ENCODE measurements at places on chromosomes 13 and 19.

- DNase-seq, result no peak
Measured at GRCh38 chr19:31160336-31160926, 188.8 kb downstream of the TSHZ3 start.

GRCh38 chr19:45103508-45104319 lies 10.7 kb downstream of the PPP1R37 start:
- DNase-seq, result no peak

DNA sequence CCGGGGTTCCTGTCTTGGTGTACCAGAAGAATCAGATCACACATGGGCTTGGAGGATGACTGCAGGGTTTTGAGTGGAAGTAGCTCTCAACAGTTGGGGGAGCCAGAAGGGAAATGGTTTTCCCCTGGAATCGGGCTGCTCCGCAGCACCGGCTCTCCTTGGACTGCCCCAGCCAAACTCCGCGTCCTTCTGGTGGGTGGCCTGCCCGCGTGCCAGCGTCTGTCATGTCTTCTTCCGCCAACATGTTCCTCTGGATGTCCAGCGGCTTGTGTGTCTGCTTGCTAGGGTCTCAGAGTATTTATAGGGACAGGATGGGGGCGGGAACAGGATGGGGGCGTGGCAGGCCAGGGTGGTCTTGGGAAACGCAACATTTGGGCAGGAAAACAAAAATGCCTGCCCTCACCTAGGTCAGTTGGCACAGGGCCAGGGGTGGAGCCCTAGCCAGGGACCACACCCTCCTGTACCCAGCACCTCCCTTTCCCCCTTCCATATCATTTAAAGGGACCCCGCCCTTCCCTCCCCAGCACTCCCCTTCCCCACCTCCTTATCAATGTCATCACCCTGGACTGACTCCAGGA lies 1.3 kb upstream of the ZNF30 start:
- no peak for DNase-seq

- DNase-seq, result peak; percentile 76
Measured at GRCh38 chr19:18160971-18161635, 8.1 kb downstream of the PIK3R2 start.

GRCh38 chr13:103961129-103961528 lies 894.9 kb upstream of the SLC10A2 start:
- no peak for DNase-seq

GRCh38 chr13:113735750-113736149 lies 23.3 kb upstream of the TMEM255B start:
- DNase-seq, result no peak

DNA sequence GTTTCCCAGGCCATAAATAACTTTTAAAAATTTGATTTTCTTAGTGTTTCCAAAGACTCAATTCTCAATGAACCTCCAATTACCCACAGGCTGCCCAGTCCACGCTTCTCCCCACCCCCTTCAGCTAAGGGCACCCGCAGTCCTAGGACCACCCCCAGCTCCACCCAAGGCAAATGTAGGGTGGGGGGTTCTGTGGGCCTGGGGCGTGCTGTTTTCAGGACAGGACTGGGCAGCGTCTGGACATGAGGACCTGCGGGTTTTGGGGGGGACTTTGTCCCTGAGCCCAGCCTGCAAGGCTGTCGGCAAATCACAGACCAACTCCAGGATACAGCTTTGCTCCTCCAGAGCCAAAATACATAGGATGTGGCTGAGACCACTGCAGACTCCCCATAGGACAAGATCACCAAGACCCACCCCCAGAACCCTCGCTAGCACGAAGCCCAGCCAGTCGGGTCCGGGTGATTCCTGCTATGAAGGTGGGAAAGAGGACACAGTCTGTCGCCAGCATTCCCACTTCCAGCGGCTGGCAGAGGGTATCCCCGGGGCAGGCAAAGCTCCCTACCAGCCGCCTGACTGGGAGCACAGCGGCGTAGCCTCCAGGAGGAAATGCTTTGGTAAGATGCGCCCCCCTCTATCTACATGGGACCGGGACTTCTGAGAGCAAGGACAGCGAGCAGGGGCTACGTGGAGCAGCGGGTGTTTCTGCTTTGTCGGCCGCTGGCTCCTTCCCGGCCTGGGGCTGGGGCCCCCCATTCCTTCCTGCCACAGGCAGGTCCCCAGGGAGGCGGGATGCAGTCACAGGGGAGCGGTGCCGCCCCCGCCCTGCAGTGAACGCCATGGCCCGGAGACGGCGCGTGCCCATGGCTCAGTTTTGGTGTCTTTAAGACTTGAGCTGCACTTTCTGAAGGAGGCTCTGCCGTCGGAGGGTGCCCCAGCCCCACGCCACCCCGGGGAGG lies 1.6 kb upstream of the TIMM13 start:
- no peak for DNase-seq

- peak; percentile 7 for DNase-seq
Measured at GRCh38 chr19:55156202-55157063, 1.1 kb downstream of the TNNI3 start.

GRCh38 chr13:29453617-29454011 lies 141.9 kb downstream of the SLC7A1 start:
- no peak for DNase-seq

DNA sequence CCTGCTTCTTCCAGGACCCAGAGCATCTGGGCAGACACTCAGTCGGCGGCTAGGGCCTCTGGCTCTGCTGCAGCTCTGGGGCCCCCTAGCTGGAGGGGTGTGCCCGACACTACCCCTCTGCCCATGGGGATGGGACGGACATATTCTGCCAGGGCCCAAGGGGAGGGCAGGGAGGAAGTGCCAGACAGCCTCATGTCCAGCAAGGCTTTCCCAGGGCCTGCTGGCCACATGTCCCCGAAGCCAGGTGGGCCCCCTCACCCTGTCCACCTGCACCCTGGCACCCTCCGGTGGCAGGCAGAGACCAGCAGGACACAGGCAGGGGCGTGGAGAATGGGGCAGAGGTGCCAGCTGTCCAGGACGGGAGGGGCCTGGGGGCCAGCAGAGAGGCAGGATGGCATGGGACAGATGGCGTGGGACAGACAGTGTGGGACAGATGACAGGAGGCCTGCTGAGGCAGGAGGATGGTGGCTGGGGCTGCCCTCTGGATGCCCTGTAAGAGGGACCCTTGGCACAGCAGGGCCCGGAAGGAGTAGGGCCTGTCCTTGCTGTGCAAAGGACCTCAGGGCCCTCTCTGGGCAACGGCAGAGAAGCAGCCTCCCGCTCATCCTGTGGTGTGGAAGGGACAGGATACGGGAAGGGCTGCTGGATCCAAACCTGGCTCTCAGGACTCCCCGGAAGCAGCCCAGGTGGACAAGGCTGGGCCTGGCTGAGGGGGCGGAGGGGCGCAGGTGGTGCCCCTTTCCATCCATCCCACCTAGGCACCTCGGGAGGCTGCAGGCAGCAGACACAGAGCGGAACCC lies 29.1 kb downstream of the CEBPG start:
- DNase-seq, result no peak

GRCh38 chr19:48719263-48720171 lies at the start of gene MAMSTR:
Gene MAMSTR, minus strand, starts transcription at chr19:48719725. Its CDS starts 694 bp downstream, at chr19:48719031.
- DNase-seq, result no peak

DNA sequence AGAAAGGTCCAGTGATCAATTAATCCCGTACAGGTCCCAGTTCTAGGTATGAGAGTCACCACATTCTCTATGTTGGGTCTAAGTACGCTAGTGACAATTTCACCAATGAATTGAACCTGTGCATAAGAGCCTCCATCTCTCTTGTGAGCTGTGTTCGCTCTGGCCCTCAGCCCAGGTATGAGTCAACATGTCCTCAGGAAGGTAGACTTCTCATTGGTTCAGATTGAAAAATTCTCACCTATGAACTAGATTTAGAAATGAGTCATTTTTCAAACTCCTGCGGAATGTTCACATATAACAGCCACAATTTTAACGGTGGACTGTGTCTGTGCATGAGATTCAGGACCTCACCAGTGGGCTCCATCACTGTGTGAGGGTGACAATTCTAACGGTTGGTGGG lies 12.7 kb upstream of the ZNF43 start:
- DNase-seq, result no peak

DNA sequence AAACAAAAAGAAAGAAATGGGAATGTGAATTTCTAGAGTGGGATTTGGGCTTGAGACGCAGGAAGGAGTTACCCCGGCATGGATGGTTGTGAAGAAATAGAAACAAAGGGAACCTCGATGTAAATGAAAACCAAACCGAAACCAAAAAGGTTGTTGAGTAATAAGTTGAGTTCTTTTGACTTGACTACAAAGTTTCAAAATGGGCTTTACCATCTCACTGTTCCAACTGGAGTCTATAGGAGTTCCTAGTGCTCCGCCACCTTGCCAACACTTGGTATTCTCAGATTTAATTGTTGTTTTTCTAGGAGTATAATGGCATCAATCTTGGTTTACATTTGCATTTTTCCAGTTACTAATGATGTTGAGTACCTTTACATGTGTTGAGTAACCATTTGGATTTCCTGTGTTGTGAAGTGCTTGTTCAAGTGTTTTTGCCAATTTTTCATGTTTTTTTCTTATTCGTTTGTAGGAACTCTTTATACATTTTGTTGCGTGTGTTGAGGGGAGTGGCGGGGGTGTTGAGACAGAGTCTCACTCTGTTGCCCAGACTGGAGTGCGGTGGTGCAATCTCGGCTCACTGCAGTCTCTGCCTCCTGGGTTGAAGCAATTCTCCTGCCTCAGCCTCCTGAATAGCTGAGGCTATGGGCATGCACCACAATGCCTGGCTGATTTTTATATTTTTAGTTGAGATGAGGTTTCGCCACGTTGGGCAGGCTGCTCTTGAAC lies 9.2 kb downstream of the UBE2S start:
- DNase-seq, result peak; percentile 42

GRCh38 chr13:102768909-102769308 lies 4.7 kb downstream of the TEX30 start:
- DNase-seq, result no peak

DNA sequence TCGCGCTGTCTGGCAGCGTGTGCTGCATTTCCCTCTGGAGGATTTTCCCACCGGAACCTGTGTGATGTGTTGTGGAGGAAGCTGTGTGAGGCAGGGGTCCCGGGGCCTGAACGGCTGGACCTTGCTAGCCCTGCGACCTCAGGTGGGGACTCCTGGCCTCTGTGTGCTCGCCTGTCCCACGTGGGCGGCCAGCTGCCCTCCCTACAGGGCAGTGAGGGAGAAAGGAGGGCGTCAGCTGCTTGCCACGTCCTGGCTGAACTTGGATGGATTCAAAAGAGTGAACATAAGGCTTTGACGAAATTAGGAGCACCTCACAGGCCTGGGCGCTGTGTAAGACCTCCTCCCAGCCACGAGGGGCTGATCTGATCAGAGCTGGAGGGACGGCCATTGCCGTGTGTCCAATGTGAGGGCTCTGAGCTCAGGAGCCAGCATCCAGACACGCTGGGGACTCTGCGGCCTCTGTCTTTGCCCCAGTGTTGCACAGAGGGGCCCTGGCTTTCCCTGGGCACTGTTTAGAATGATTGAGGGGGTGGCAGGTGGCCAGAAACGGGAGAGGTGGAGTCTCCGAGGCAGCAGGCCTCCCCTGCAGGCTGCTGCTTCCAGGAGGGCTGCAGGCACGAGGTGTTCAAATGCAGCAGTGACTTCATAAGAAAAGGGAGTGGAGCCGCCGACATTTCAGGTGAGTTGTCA lies 13.0 kb downstream of the TFDP1 start:
- no peak for DNase-seq

- DNase-seq, result peak; percentile 6
Measured at GRCh38 chr19:36215276-36216123, 594 bp downstream of the ZNF146 start.

DNA sequence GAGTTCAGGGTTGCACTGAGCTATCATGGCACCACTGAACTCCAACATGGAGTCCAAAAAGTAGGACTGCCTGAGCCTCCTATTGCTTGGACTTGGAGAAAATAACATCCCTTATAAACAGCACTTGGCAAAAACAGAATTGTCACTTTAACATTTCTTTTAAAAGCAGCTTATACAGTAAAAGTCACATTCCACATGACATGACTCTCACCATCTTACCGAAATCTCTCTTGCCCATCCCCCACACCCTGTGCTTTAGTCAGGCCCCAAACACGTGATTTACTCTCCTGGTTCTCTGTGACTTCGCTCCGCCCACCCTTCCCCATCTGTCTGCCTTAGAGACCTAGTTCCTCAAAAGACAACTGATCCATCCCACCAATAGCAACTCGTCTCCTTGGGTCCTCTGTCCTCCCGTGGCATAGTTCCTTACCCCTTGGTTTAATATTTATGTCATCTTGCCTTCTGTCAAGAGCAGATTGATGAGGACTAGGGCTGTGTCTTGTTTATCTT lies 4.6 kb downstream of the SAFB start:
- DNase-seq, result peak; percentile 94

GRCh38 chr13:93709506-93710244 lies 483.1 kb downstream of the GPC6 start:
- DNase-seq, result no peak

- no peak for DNase-seq
Measured at GRCh38 chr13:28579322-28579721, 79.6 kb upstream of the POMP start.

DNA sequence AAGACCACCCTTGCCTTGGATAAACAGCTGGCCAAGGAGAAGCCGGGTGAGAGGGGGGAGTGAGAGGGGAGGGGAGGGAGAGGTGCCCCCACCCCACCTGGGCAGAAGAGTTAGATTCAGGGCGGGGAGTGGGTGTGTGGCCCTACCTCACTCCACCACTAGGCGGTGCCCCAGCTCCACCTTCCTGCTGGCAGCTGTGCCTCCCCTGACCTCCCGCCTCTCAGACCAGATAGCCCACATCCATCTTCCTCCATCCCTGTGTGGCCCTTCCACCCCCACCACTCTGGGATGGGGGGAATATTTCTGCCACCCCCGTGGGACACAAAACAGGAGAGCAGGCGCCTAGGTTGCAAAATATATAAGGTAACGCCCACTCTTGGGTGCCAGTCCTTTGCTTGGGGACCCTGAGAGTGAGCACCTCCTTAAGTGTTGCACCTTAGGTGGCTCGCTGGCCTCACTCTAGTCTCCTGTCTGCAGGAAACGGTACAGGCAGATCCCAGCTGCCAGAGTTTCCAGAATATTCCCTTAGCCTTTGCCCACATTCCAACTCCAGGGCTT lies 13.8 kb upstream of the EHD2 start:
- DNase-seq, result peak; percentile 37

DNA sequence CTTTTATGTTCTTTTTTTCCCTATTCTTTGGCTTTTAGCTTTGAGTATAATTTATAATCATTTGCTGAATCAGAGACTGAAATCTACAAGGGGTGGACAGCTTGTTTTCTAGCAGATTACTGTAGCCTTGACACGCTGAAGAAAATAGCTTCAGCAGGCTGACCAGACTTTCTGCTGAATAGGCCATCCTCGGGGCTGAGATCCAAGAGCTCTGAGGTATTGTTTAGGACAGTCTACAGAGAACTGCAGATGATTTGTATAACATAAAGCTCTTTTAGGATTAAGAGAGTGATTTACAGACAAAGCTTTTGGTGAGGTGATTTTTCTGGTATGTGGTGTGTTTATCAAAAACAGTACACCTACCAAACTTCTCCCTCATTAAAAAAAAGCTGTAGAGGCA lies 16.8 kb downstream of the POLR1D start:
- no peak for DNase-seq

DNA sequence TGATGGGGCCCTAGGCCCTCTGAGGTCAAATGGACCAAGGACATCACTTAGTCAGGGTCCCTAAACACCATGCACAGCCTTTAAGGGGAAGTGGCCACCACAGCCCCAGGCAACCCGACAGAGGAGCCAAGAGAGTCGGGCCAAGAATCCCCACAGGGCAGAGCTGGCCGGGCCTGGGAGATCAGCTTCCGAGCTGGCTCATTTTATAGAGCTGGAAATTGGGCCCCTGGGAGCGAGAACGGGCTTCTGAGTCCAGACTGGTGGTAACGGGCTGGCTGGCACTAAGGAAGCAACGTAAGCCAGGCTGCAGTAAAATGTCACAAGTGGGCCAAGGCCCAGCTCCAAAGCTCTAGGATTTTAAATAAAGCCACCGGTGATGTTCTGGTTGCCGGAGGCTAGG lies 51.1 kb downstream of the HSPH1 start:
- DNase-seq, result no peak
